ENCODE measurements at places on chromosomes 16 and 17.

DNA sequence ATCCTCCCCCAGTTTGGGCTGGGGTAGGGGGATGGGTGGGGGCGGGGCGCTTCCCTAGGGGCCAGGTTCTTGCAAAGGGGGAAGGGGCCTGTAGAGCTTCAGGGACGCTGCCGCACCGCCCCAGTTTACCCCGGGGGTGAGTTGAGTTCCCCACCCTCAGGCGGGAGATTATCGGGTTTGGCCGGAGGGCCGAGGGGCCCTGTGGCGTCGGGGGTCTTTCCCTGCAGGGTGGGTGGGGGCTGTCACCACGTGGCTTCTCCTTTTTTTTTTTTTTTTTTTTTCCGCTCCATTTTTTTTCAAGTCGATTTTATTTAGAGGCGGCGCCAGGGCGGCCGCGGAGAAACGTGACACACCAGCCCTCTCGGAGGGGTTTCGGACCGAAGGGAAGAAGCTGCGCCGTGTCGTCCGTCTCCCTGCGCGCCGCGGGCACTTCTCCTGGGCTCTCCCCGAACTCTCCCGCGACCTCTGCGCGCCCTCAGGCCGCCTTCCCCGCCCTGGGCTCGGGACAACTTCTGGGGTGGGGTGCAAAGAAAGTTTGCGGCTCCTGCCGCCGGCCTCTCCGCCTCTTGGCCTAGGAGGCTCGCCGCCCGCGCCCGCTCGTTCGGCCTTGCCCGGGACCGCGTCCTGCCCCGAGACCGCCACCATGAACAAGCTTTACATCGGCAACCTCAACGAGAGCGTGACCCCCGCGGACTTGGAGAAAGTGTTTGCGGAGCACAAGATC is at the start of gene IGF2BP1:
TSS of gene IGF2BP1 (plus strand) at position 283 of the 724 bp plus-strand sequence. CDS start at position 644, 361 bp downstream.
- peak within 1 kb of the TSS; percentile 30 for H3K4me3 ChIP-seq
- peak within 1 kb of the TSS; percentile 39 for H3K27ac ChIP-seq
- H3K36me3 ChIP-seq = no peaks in the 10 kb centered on the region
- peaks cover 81% of the 10 kb centered on the region for H3K27me3 ChIP-seq
- H3K4me1 ChIP-seq = peaks cover 9% of the 10 kb centered on the region

- no peak overlapping the region for H3K4me3 ChIP-seq
- DNase-seq = no peak
- H3K27ac ChIP-seq = no peak overlapping the region
- peaks cover 3% of the 10 kb centered on the region for H3K36me3 ChIP-seq
- peaks cover 61% of the 10 kb centered on the region for H3K27me3 ChIP-seq
Observed at GRCh38 chr16:86516623-86517003, 6.3 kb downstream of the FOXF1 start.

DNA sequence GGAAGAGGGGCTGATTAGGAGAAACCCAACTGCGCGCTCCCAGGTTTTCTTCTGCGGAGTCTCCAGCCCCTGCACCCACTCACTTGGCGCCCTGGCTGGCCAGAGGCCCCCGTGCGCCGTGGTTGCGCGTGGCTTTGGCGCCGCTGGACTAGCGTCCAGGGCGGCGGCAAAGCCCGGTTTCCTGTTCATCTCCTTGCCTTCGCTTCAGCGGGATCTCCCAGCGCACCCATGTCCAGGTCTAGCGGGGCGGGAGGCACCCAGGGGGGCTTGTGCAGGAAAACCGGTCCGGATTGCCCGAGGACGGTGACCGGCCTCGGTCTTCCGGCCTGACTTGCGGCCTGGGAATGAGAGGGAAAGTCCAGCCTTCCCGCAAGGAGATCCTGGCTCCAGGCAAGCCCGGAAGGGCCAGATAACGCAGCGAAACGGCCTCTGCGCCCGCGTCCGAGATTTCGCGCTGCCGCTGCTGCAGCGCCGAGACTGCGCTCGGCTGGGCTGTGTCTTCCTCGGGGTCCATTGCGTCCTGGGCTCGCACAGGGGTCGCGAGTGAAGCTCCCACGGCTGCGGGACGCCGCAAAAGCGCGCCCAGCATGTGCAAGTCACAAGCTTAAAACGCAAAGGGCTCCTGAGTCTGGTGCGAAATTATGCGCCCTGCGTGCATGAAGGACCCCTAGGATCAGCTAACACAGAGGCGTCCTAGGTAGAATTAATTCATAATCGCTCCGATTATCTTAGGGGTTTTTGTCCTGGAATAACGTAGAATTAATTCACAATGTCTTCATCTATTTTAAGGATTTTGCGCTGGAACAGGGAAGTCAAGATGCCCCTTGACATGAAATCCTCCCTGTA is 5.7 kb downstream of the FOXF1 start:
- no peak overlapping the region for H3K4me3 ChIP-seq
- H3K27me3 ChIP-seq = peaks cover 62% of the 10 kb centered on the region
- peaks cover 3% of the 10 kb centered on the region for H3K36me3 ChIP-seq
- DNase-seq = no peak
- no peak overlapping the region for H3K27ac ChIP-seq

- H3K4me3 ChIP-seq = no peak overlapping the region
- no peak overlapping the region for H3K27ac ChIP-seq
- H3K27me3 ChIP-seq = no peaks in the 10 kb centered on the region
- peaks cover 5% of the 10 kb centered on the region for H3K4me1 ChIP-seq
- DNase-seq = no peak
- H3K36me3 ChIP-seq = peaks cover 70% of the 10 kb centered on the region
Observed at GRCh38 chr16:15607700-15608396, 35.1 kb downstream of the MARF1 start.

GRCh38 chr16:6558661-6559060 is 774.0 kb upstream of the RBFOX1 start:
- H3K36me3 ChIP-seq = no peaks in the 10 kb centered on the region
- no peak for DNase-seq
- no peaks in the 10 kb centered on the region for H3K27me3 ChIP-seq
- H3K4me3 ChIP-seq = no peak overlapping the region
- no peak overlapping the region for H3K27ac ChIP-seq

DNA sequence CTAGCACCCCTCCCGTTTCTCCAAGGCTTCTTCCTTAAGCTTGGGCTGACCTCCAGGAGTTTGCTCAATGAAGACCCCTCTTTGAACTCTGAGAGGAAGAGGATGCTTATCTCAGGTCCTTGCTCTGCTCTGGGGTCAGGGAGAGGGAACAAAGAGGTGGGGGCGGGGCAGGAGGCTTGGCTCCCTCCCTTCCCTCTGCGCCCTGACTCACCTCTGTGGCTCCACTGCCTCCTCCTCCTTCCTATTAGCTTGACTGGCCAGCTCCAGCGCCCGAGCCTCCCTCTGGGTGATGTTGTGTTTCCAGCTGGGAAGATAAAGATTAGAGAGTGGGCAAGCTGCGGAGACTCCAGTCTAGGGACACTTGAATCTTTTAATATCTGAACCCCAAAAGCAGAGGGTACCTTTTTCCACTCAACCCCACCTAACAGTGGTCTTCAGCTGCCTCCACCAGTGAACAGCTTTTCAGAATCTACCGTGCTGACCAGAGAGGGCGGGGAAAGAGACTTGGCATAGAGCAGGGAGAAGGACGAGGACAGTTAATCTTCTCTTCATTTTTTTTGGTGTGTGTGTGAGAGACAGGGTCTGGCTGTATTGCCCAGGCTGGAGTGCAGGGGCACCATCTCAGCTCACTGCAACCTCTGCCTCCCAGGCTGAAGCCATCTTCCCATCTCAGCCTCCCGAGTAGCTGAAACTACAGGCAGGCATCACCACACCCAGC is 6.7 kb downstream of the GIP start:
- no peak overlapping the region for H3K27ac ChIP-seq
- DNase-seq = no peak
- H3K4me3 ChIP-seq = no peak overlapping the region
- no peaks in the 10 kb centered on the region for H3K36me3 ChIP-seq
- H3K27me3 ChIP-seq = peaks cover 22% of the 10 kb centered on the region

- H3K4me1 ChIP-seq = no peaks in the 10 kb centered on the region
- H3K27me3 ChIP-seq = no peaks in the 10 kb centered on the region
- no peaks in the 10 kb centered on the region for H3K36me3 ChIP-seq
- DNase-seq = no peak
- no peak overlapping the region for H3K4me3 ChIP-seq
- H3K27ac ChIP-seq = no peak overlapping the region
Observed at GRCh38 chr16:72369274-72369673, 197.3 kb upstream of the PMFBP1 start.

- DNase-seq = no peak
- H3K36me3 ChIP-seq = no peaks in the 10 kb centered on the region
- no peaks in the 10 kb centered on the region for H3K27me3 ChIP-seq
Observed at GRCh38 chr17:74831444-74832146, 28.1 kb downstream of the GRIN2C start.

GRCh38 chr17:7853691-7854038 is 1.2 kb upstream of the TMEM88 start:
- no peak overlapping the region for H3K27ac ChIP-seq
- DNase-seq = no peak
- H3K36me3 ChIP-seq = peaks cover 48% of the 10 kb centered on the region
- H3K4me1 ChIP-seq = peaks cover 32% of the 10 kb centered on the region
- H3K27me3 ChIP-seq = no peaks in the 10 kb centered on the region

- H3K4me3 ChIP-seq = no peak overlapping the region
- peaks cover 10% of the 10 kb centered on the region for H3K36me3 ChIP-seq
- no peaks in the 10 kb centered on the region for H3K27me3 ChIP-seq
- DNase-seq = no peak
- no peak overlapping the region for H3K27ac ChIP-seq
Observed at GRCh38 chr17:4140125-4140524, 2.7 kb downstream of the ZZEF1 start.

DNA sequence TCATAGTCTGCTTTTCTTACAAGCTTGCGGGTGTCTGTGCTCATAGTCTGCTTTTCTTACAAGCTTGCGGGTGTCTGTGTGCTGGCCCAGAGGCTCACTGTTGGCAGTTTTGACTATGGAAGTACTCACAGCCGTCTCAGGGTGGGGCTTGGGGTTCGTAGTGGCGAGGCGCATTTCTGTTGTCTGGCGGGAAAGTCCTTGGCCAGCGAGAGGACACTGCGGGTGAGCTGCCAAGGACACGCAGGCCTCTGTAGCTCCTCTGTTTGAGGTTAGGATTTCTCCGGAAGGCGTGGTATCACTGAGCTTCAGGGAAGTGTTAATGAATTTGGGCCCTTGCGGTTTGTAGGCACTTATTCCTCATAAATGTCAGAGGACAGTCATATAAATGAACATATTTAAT is 13.5 kb downstream of the TBCD start:
- no peak overlapping the region for H3K27ac ChIP-seq
- DNase-seq = no peak
- H3K4me3 ChIP-seq = no peak overlapping the region
- peaks cover 63% of the 10 kb centered on the region for H3K36me3 ChIP-seq
- no peaks in the 10 kb centered on the region for H3K27me3 ChIP-seq
- H3K4me1 ChIP-seq = peaks cover 4% of the 10 kb centered on the region

GRCh38 chr17:5800131-5800530 is 215.8 kb upstream of the NLRP1 start:
- H3K36me3 ChIP-seq = no peaks in the 10 kb centered on the region
- no peak overlapping the region for H3K4me3 ChIP-seq
- no peak overlapping the region for H3K27ac ChIP-seq
- H3K27me3 ChIP-seq = peaks cover 34% of the 10 kb centered on the region

DNA sequence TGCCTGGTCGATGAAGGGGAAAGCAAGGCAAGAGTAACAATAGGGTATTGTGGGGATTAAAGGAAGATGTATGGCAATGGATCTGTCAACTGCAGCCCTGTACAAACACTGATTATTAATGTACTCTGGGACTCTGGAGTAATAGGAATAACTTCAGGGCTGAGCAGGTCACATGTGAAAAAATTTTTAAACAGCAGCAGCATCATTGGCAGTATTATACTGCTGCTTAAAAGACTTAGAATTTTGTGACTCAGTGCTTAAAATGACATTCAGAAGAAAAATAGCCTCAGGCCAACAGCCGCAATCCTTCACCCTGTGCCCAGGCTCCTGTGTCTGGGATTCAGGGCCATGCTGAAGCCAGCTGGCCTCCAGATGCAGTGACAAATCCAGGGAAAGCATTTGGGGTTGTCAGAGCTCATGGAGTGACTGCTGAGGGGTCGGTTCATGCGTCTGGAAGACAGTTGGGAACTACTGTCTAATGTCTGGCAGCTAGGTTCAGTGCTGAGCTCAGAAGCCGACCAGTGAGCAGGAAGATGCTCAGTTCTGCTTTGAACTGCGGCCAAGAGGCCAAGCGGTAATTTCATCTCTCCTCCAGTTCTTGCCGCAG is 22.2 kb downstream of the TEX2 start:
- H3K36me3 ChIP-seq = peaks cover 5% of the 10 kb centered on the region
- peaks cover 14% of the 10 kb centered on the region for H3K4me1 ChIP-seq
- no peak overlapping the region for H3K4me3 ChIP-seq
- DNase-seq = no peak
- H3K27me3 ChIP-seq = no peaks in the 10 kb centered on the region
- no peak overlapping the region for H3K27ac ChIP-seq

DNA sequence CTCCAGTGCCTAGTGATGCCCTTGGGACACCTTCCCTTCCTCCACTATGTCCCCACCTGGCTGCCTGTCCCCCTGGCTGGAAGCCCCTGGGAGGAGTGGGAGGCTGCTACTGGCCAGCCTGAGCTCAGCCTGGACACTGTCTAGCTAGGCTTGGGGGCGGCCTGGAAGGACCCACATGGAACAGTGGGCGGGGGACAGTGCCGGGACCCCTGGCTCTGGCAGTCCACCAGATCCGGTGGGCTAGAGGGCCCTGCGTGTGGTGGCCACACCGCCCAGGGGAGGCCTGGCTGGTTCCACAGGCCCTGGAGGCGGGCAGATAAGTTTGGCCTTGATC is 388.0 kb upstream of the TNRC6C start:
- H3K4me1 ChIP-seq = peaks cover 10% of the 10 kb centered on the region
- no peaks in the 10 kb centered on the region for H3K36me3 ChIP-seq
- DNase-seq = no peak
- no peak overlapping the region for H3K27ac ChIP-seq
- H3K27me3 ChIP-seq = peaks cover 32% of the 10 kb centered on the region

DNA sequence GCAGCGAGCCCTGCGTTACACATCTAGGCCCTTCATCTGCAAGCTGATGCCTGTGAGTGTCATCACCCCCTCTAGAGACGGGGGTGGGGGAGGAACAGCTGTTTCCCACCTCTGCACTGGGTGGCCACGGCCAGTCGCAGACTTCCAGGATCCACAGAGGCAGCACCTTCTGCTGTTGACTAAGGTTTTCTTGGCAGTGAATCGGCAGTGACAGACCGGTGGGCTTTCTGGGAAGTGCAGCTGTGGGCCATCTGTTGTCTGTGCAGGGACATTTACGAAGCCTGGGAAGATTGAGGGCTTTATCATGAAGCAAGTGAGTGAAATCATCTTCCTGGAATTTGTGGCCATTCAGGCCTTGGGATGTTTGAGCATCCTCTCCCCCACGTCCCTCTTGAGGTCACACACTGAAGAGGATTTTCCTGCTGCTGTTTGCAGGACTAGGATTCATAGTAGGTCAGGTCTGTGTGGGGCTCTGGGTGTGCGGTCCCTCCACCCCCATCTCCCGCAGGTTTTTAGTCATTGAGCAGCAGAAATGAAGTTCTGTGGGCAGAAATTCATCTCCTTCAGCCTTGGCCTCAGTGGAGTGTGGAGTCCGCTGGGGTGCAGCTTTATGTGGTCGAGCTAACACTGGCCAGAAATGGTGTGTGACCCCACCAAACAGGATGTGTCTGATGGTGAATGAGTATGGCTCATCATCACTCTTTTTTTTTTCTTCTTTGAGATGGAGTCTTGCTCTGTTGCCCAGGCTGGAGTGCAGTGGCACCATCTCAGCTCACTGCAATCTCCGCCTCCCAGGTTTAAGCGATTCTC is 12.0 kb downstream of the PGS1 start:
- no peaks in the 10 kb centered on the region for H3K27me3 ChIP-seq
- H3K4me3 ChIP-seq = no peak overlapping the region
- H3K27ac ChIP-seq = peak overlapping the region; percentile 53
- H3K36me3 ChIP-seq = peaks cover 40% of the 10 kb centered on the region
- DNase-seq = no peak

GRCh38 chr16:23786964-23787561 is 32.2 kb downstream of the CHP2 start:
- H3K4me3 ChIP-seq = no peak overlapping the region
- H3K4me1 ChIP-seq = no peaks in the 10 kb centered on the region
- DNase-seq = no peak
- H3K27me3 ChIP-seq = peaks cover 12% of the 10 kb centered on the region
- no peaks in the 10 kb centered on the region for H3K36me3 ChIP-seq
- no peak overlapping the region for H3K27ac ChIP-seq

All from activated T-helper 2 cell treated with anti-CD3 and anti-CD28 coated beads, Interferon-gamma antibody, Interleukin-2, Interleukin-4, amounts not matched to agents 10 μg/mL and 5 μg/mL and 100 μg/mL, durations not matched to agents 14 hours and 24 hours and 36 hours (primary cell).